Tibial nerve (tissue), 4 donors: ENCODE measurements at places on chromosomes 7 and 10. TPM values are rescaled to one million over a fixed set of nuclear protein-coding genes. Genes with fewer than 3 reads are reported as not detected.
A peak's percentile ranks its signal among the peaks of the same experiment; 100 is the strongest.

Gene NEUROG3
- not detected for total RNA-seq

Gene GUSB
- total RNA-seq: 23.6 TPM

GRCh38 chr10:33793793-33794192, 459.3 kb upstream of the NRP1 start:
- no peak for DNase-seq

- DNase-seq: peak; percentile 57
These were observed 27.2 kb downstream of the GTF2IRD1 start for GRCh38 chr7:74480861-74481417.

DNA sequence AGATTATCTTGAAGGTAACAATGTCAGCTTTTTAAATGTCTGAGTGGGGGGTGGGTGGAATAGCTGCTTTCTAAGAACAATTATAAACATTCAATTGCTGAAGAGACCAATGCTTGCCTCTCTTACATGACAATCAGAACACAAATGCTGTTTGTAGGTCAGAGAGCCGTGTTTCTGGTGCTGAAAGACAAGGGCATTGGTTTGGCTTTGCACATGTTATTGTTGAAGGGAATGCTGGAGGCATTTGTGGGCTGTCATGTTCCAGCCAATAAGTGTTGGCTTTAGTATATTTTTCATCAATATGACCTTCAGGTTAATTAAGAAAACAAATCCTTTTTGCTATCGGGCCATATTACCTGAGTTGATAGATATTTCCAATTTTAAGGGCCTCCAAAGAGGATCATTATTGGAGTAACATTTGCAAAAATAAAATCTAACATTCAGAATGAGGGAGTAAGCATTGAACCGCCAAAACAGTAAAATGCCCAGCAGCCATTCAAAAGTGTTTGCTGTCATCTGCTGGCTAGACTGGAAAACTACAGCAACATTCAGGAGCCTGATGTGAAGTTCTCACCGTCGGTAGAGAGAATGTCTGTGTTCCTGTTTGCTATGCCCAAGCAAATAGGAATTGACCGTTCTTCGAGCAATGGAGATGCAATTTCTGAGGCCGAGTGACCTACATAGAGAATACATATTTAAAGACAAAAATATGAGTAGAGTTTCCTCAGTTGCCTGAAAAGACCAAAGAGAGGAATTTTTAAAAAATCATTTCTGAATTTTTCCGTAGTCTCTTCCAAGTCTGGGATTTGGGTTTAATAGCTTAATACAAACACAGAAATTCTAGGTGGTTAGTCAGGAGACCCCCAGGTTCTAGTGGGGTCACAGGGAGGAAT, 118.9 kb downstream of the APBB1IP start:
- no peak for DNase-seq

- DNase-seq: no peak
These were observed 5.5 kb downstream of the SKIDA1 start for GRCh38 chr10:21519941-21520436.

DNA sequence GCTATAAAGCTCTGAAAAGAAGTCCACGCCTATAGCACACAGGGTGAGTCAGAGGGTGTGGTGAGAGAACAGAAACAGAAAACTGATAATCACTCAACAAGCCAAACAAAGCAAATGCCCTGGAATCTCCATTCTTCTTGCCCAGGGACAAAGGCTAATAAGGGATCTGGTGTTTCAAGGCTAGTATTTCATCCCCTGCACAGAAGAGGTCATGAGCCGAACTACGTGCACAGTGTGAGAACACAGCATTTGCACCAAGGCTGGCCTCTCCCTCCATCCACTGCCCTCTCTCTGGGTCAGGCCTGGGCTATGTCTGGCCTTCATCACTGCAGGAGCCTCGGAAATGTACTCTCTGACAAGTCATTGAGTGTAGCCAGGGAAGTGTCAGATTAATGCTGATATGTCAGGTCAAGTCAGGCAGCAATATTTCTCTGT, 42.7 kb downstream of the PRR15 start:
- no peak for DNase-seq

DNA sequence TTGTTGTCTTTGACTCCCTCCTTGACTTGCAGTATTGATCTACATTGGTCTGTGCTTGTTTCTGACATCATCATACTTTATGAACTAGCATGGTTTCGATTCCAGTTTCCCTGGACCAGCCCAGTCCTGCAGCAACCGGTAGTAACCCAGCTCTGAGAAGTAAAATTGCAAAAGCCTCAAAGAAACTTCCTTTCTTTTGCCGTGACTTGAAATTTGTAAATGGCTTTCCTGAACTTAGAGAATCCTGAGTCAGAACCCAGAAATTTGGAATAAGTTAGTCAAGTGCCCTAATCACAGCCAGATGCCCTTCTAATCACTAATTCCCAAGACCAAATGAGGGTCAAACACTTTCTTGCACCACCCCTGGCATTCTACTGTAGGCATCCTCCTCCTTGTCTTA, 15.0 kb downstream of the TAS2R60 start:
- DNase-seq: peak; percentile 31

DNA sequence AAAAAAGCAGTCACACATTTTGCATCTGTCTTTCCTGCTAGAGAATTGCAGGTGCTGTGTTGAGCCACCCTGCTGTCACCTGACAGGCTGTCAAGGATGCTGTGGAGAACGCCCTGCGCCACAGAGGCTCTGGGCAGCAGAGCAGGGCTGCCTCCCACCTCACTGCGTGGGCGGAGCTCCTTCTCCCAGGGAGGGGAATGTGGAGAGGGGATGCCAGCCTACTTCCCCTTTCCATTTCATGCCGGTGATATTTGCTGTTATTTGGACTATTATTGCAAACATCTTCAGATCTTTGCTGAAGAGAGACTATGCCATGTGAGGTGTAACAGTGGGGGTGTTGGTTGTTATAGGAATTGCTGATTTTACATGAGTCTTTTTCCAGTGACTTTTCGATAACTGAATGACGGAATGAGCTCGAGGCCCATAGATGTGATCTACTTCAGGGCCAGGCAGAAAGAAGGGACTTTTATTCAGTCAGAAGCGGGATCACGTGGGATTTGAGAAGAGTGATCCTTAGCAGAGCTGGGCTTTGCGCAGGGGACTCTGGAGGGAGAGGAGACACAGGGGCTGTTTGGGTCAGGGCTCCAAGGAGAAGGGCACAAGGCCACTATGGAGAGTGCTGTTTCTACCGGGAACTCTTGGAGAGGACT, 13.6 kb upstream of the PRKAG2 start:
- DNase-seq: no peak

DNA sequence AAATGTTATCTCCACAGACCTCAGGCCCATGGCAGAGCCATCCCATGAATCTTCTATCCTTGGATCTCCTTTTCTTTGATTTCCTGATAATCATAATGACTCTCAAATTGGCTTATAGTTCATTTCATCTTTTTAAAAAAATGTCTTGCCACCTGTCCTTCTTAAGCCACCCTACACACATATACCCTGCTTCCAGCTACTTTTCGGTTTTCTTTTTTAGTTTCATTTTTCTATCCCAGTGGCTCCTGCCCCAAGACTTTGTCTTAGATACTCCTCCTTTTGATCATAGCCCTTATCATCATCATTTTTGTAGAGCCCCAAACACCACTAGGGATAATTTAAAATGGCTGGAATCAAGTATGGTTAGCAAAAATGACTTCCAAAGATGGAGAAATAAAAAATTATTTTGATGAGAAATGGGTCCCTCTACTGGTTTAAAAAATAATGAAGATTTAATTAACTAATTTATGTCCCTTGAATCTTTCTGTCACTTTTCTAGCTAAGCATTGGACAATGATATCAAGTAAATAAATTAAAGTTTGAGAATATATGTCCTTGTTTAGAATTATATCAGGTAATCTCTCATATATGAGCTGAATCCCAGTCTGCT, 277.3 kb upstream of the SEMA3D start:
- DNase-seq: no peak

DNA sequence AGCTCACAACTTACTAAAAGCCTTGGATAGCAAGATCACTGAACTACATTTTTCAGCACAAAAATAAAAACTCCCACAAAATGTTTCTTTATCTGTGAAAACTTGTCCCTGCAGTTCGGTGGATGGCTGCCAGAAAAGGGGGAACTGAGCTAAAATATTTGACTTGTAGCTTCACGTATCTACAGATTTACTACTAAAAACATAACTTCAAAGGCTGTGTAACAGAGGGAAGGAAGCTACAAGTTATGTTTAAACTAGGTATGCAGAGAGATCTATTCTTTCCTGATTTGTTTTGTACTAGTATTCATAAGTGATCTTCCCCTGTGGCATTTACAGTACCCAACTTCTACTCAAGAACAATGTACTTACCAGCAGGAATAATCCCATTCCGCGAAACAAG, 25.1 kb downstream of the SGCE start:
- DNase-seq: no peak

- DNase-seq: no peak
These were observed 15.5 kb downstream of the MAD1L1 start for GRCh38 chr7:2217206-2217605.

- no peak for DNase-seq
These were observed 43.6 kb downstream of the PDGFA start for GRCh38 chr7:475951-476441.

GRCh38 chr7:5172196-5172775, 17.7 kb upstream of the WIPI2 start:
- no peak for DNase-seq

GRCh38 chr7:51187941-51188340, 128.7 kb downstream of the COBL start:
- no peak for DNase-seq

DNA sequence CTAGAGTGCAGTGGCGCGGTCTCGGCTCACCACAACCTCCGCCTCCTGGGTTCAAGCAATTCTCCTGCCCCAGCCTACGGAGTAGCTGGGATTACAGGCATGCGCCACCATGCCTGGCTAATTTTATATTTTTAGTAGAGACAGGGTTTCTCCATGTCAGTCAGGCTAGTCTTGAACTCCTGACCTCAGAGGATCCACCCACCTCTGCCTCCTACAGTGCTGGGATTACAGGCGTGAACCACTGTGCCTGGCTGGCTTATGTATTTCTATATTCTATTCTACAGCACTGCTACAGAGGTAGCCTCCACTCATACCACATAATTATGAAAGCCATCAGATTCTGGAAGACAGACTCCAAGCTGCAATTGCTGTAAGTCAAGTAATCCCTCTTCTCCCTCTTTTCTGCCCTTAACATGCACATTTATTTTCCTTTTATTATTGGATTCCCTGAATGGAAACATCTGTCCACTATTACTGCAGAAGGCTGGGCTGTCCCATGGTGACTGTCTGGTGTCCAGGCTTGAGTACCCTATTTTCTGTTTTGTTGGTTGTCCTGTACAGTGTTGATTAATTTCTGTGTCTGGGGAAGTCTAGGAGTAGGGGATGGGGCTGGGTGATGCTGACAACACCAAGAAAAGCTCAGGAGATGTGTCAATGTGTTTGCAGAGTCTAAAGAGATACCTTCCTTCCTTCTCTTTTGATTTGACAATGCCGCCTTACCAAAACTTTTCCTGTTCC, 5.8 kb upstream of the ZNF487 start:
- DNase-seq: no peak

DNA sequence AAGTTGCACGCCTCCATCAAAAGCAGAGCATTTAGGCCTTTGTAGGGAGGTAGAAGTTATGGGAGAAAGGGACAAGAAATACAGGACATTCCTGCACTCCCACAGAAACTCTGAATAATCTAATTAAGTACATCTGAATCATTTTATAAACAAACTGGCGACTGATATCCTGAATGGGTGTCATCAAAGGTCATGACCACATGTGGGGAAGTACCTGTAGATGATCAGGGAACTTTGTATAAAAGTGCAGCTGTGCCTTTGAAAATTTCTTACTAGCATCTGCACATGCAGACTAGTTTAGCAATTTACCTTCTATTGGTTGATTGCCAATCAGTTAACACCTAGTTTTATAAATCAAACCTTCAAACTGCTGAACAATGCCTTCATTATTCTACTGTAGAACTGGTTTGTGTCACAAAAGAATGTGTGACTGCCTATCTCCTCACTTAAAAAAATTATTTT, 17.1 kb downstream of the STEAP4 start:
- no peak for DNase-seq

GRCh38 chr7:129370812-129371211, 63.4 kb upstream of the STRIP2 start:
- DNase-seq: no peak

GRCh38 chr7:20305726-20306125, 25.0 kb upstream of the ITGB8 start:
- DNase-seq: no peak

DNA sequence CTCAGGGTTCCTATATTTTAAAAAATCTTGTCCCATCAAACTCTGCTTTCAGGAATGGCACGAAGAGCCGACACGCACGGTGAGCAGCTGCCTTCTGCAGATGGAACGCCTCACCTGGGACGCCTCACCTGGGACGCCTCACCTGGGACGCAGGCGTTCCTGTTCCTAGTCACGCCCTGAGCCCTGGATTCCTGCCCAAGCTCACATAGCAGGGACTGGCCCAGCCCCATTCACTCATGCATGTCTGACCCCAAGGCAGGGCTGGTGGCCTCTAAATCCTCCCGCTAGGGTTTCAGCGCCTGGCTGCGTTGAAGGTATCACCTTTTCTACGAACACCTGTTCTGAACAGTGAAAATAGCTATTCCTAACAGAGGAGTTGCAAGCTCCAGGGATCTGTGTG, 49.8 kb downstream of the CARD11 start:
- no peak for DNase-seq

DNA sequence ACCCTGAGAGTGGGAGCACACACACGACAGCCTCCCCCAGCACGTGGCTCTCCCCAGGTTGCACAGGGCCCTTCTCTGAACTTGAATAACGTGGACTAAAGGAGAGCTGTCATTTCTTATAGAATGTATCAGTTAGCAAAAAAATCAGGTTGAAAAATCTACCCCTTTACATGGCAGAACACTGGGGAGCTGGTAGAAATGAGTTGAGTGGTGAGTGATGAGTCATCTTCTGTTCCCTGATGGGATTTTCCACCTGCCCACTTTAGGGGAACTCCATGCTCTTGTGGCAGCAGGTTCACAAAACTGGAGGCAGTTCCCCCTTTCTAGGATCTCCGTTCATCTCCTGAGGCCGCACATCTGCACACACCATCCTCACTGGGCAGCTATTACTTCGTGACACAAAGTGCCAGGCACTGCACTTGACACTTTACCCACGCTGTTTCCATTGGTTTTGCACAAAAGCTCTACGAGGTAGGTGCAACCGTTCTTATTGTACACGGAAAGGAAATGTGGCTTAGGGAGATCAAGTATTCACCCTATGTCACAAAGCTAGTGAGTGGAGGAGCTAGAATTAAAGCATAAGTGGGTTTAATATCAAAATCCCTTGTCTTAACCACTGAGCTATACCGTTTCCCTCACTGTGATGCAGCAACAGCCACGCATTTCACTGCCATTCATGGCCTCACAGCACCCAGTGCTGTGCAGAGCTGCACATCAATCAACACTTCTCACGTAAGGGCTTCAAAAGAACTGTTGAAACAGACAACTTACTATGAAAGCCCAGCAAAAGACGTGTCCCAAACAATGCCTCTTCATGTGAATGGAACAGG, 80.2 kb downstream of the RNF216 start:
- no peak for DNase-seq

DNA sequence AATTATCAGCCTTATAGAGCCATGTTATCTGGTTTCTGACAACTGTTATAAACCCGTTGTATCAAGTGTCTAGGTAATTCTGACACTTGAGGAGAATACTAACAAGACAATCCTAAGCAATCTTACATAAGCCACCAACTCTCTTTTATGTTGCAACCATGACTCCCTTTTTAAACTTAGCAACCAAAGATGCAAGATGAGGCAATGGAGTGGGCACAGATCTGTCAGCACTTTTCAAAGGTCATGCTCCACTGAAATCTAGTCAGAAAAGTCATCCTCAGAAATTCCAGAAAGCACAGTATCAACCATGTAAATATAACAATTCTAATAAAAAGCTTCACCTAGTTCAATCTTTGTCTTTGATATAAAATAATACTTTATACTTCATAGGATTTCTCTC, 77.0 kb upstream of the SEMA3A start:
- no peak for DNase-seq

- DNase-seq: no peak
These were observed 104.8 kb upstream of the LAMB4 start for GRCh38 chr7:108234971-108235450.
